ENCODE measurements at places on chromosomes 5 and 9.

- no peak for DNase-seq
These were observed 23.1 kb upstream of the FRRS1L start for GRCh38 chr9:109190151-109190550.

DNA sequence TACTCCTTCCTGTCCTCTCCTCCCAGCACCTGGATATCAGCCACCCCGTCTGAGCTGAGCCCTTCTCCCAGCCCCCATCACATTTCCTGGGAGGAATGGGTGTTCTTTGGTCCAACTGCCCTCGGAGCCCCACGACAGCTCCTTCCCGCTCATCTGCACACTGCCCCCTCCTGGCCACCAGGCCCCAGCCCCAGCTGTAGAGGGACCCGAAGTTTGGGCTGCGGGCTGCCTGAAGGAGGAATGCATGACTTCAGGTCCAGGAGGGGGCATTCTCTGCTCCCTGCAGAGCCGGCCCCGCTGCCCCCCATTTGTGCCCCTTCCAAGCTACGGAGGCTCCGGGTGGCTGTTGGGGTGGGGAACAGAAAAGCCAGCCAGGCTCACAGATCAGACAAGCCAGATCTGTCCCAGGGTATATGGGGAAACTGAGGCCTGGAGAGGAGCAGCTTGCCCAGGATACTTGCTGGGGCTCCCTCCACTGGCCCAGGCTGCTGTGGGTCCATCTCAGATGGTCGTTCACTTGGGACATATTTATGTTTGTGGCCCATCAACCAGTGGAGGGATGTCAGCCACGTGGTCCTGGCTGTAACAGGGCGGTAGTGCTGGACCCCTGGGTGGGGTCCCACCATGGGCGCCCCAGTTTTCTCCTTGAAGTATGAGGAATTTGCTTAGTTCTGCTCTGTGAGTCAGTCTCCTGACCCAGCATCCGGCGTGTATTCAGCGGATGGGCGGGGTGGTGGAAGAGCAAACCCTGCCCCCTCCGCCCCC lies 33.1 kb downstream of the DAB2IP start:
- no peak for DNase-seq

GRCh38 chr9:9499546-9499945 lies 1113.3 kb downstream of the PTPRD start:
- DNase-seq, result no peak

GRCh38 chr9:69086312-69086711 lies 50.8 kb downstream of the FXN start:
- no peak for DNase-seq

DNA sequence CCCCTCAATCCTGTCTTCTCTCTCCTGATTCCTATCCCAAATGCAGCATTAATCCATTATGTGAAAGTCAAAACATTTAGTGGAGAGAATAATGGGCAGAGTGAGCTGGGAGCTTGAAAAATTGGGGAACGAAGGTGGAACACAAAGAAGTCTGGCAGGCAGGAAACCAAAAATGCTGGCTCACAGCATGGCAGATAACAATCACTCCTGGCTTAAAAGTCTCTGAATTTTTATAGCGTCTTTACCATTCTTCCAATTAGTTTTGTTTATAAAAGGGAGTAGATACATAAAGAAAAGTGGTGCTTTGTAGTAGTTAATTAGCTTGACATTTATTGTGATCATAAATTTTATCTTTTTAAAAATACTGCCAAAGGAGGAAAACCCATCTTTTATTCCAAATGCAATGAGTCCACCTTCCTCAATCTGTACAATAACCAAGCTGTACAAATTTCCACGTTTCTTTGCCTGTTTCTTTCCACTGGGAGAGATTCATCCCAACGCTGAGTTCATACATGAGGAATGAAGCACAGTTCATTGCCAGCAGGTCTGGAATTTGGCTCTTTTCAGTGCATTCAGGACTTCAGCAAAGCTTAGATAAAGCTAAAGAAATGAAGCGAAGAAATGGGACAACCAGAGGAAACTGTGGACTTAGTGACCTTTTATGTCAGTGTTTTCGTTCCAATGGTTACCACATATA lies 174.7 kb downstream of the HMHB1 start:
- DNase-seq, result no peak
